CD4-positive, alpha-beta T cell treated with Interleukin-6 for 4 hours (primary cell): ENCODE measurements at places on chromosomes 3 and 15.

DNA sequence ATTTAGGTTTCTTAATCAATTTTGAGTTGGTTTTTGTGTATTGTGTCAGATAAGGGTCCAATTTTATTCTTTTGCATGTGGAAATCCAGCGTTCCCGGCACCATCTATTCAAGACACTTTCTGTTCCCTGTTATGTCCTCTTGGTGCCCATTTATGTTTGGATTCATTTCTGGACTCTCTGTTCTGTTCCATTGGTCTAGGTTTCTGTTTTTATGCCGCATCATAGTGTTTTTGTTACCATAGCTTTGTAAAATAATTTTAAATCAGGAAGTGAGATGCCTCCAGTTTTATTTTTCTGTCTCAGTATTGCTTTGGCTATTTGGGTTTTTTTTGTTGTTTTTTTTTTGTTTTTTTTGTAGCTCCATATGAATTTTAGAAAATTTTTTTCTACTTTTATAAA is 97.1 kb downstream of the LRRC28 start:
- no peak for DNase-seq

DNA sequence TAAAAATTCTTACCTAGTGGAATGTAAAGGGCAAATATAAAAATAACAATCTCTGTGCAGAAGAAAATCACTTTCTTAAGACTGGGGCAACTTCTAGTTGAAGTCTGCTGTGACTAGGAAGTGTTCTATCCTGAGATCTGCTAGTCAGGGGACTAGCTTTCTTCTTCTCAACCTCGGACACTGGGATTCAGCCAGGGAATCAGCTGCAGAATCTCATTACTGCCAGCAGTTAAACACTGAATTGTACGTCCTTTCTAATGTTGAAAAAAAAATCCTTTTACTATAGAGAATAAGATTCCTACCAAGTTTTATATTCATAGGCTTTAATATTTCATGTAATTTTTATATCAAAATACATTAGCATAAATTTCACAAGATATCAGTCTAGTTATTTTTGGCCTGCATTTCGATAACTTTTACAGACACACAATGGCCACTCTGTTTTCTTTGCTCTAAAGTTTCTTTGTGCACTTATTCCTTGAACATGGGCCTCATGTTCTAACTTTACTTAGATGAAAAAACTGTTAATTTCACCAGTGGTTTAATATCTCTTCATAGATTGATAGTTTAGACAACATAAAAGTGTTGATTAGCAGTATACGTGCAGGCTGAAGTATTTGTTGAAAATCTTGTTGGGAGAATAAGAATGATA is 2.6 kb upstream of the NEO1 start:
- no peak for DNase-seq

GRCh38 chr3:53180305-53181023 is 19.5 kb downstream of the PRKCD start:
- DNase-seq: no peak

DNA sequence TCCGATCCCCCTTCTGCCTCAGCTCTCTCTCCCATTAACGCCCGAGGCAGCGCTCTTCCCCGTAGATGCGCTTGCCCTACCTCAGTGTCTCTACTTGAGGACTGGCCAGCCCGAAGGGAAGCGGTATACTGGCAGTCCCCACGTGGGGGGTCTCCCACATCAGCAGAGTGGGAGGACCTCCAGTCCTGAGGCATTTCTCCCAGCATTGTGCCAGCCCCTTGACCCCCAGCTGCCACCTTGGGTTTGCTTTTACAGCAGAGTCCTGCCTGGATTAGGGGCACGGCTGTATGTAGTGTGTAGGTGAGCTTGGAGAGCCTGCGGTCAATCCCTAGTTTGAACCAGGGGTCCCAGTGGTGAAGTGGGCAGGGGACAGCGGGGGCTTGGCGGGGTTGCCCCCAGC is 767 bp downstream of the SEMA3F start:
- DNase-seq: no peak

- no peak for DNase-seq
Measured at GRCh38 chr3:52023860-52024764, 28.4 kb upstream of the RPL29 start.

DNA sequence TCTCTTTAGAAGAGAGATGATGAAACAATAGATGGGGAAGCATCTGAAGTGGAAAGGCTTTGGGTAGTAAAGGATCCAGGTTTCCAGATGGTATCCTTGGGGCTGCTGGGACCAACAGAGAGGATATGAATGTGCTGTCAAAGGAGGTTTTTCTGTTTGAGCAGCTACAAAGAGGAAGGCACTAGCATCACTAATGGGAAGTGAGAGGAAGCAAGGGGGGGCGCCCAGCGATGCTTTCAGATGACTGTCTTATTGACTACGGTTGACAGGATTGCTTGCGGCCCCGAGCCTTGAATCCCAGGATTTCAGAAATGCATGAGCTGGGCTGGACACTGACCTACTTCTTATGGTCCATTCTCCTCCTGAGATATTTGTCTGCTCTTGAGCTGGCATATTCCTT is 103.8 kb upstream of the GALNT15 start:
- DNase-seq: no peak

DNA sequence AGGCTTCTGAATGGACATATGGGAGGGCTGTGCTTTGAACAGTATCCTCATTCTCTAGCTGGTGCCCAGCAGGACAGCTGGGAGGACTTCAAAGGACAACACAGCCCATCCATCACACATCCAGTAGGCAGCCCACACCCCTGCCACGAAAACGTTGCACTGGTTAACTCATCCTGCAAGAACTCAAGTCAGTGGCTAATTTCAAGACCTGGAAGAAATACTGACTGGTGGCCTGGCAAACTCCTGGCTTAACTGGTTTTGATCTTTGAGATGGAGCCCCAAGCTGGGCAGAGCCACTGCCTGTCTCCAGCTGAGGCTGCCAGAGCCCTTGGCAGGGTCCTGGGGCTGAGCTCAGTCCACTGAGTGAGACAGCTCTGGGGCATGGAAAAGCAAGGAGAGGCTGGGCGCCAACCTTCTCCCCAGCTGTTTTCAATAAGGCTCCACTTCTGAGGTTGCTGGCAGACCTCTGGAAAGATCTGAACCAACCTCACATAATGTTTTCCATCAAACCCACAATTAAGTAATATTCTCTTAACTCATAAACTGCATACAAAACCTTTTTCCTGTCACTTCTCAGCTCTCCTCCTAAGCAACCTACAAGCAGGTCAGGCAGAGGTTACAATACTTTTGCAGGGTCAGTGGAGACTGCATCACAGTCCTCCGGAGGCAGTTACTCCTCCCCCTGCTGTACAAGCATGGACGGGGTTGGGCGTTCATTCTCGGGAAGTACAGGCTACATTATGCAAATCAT is 110.3 kb downstream of the MYLK start:
- no peak for DNase-seq

- DNase-seq: no peak
Measured at GRCh38 chr3:55802816-55803215, 315.7 kb upstream of the WNT5A start.

DNA sequence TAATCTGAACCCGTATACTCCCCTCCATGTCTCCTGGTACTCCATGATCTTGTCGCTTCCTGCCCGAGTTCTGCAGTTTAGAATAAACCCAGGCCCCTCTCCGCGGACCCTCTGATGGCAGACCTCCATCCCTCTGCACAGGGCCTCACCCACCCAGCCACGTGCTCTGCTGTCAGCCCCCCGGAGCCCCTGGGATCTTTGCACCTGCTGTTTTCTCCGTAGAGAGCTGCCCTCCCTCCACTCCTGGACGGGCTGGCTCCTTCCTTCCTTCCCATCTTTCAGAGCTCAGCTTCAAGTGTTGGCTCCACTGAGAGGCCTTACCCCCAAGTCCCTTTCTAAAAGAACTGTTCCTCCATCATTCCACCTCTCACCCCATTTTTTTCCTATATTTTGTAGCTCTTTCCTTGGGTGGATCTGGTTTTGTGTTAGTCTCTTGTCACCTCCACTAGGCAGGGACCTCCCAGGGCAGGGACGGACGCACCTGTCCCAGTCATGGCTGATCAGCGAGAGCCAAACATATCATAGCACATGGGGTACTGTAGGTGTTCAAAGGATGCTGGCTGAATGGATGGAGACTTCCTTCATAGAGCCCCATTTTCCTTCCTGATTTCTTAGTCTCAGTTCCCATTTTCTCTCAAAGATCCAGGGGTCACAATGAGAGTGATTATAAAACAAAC is 106.6 kb downstream of the VGLL4 start:
- DNase-seq: no peak

GRCh38 chr3:150602426-150603152 is 532 bp upstream of the SELENOT start:
- no peak for DNase-seq

DNA sequence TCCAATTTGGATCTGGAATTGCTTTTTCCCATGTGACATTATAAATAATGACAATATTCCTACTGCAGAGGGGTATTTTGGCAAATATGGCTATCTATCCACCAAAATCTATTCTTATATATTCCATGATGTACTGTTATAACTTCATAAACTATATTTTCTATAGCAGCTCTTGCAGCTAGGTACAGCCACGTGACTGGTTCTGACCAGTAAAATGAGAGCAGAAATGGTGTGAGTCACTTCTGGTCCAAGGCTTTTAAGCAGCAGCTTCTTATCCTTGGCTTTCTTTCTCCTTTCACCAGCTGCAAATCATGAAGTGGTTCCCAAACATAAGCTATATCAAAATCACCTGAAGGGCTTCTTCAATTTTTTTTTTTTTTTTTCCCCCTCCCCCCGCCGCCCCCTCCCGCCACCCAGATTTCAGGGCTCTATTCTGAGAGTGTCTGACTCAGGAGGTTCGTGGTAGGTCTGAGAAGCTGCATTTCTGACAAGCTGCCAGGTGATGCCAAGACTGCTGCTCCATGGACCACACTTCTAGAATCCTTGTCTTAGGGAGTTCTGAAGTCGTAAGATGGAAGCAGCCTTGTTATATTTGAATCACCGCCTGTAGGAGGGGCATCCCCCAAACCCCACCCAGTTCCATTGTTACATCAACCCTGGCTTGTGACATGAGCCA is 357.5 kb downstream of the CHST2 start:
- no peak for DNase-seq

GRCh38 chr15:75397494-75397893 is 29.1 kb upstream of the MAN2C1 start:
- DNase-seq: no peak

GRCh38 chr3:15771444-15771843 is 26.3 kb downstream of the ANKRD28 start:
- no peak for DNase-seq

DNA sequence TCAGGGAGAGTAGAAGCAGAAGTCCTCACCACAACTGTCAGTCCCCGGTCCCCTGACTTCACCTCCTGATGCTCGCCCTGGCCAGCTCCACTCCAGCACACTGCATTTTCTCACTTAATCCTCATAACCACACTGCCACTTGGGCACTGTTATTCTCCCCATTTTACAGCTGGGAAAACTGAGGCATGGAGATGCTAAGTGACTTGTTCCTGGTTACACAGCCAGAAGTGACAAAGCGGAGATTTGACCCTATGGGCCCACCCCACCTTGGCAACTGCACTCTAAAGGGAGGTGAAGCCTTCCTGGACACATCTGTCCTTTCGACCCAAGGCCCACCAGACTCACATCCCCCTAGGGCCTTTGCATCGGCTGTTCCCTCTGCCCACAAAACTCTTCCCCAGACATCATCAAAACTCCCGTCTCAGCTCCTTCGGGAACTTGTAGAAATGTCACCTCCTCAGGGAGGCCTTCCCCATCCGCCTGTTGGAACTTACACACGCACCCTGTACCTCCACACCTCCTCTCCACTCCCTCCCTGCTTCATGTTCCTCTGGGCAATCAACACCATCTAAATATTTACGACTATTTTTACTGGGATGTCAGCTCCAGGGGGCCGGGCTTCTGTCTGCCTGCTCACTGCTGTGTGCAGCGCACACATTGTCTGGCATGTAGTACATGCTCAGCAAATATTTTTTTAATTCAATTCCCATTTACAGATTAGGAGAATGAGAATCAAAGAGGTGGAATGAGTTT is 3.1 kb downstream of the GRIP2 start:
- no peak for DNase-seq
